ENCODE measurements at places on chromosomes 4 and X.

DNA sequence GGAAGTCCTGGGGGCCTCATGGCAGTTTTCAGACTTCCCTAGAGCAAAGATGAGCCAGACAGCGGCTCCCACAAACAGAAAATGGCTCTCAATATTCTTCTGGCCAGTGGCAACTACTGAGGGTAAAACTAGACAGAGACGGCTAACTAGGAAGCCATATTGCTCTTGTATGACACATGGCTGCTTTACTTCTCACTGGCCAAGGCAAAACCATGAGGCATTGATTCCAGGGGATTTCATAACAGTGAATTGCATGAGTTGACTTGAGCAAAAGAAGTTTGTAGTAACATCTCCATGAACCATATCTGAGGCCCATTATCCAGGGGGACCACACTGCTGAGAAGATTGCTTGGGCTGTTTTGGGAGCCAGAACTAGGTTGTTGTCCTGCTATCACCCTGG lies 13.7 kb upstream of the TLR8 start:
- no peak for DNase-seq

DNA sequence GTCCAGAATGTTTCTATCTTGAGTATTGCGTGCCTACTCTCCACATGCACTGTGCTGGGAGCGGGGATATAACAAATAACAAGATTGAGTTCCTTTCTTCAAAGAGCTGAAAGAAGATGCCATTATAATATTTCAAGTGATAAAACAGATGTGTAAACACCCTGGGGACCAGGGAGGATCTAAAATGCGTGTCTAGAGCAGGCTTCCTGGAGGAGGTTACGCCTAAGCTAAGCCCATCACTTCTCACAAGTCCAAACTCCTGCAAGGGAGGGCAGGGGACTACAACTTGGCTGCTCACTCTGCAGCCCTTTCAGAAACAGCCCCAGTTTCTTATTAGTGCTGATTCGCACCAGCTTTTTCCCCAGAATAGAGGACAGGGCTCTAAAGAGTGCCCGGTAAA lies 21.5 kb downstream of the PTCHD1 start:
- no peak for DNase-seq

- DNase-seq, result no peak
Measured at GRCh38 chr4:110347805-110348204, 128.2 kb upstream of the ENPEP start.

GRCh38 chrX:39206399-39207145 lies 405.3 kb downstream of the MID1IP1 start:
- no peak for DNase-seq
